ENCODE measurements at places on chromosomes 2 and 18.
A peak's percentile ranks its signal among the peaks of the same experiment; 100 is the strongest.

DNA sequence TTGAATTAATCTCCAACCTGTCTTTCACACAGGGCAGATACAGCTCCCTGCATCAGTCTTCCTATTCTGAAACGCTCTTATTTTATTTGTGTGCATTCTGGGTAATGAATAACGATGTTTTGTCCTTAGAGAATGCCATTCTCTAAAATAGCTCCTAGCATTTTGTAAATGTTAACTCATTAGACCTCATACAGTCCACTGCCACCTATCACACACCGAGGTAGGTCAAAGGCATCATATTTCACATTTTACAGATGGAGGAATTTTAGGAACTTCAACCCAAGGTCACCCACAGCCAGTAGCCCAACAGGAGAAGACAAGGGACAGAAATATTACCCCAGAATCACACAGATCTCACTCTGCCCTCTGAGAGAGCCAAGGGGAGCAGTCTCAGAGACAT is 455.4 kb upstream of the GYPC start:
- DNase-seq: no peak

DNA sequence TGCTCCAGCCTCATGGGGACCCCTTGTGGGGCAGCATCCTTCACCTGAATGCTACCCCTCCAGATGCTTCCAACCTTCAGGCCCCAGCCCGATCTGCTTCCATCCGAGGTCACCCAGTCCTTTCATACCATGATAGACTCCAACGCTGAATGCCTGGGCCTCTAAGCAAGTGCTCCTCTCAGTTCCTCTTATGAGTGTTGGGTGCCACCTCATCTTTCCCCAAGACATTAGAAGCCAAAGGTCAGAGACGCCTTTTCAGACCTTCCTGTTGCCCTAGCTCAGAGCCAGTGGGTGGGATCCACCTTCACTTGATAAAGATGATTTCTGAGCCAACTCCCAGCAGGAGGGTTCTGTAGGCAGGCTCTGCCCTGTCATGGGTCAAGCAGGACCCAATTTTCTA is 174.5 kb upstream of the MGAT5 start:
- DNase-seq: no peak

GRCh38 chr2:13034861-13035260 is 318.1 kb downstream of the TRIB2 start:
- no peak for DNase-seq

DNA sequence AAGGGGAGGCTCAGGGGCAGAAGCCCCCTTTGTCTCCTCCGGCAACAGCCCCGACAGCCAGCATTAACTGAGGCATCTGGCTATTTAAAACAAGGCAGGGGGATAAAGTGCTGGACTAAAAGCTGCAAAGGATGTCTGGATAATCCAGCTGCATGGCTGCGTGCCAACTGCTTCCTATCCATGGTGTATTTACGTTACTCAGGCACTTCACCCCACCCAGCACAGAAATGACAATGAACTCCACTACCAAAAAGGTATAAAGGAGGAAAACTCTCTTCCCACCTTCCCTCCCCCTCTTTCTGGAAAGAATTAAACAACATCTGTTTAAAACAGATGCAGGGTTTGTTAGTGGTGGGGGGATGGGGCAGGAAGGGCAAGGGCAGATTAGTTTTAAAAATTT is 82.5 kb downstream of the SPRED2 start:
- peak; percentile 43 for DNase-seq

- DNase-seq: no peak
Measured at GRCh38 chr18:6488956-6489355, 74.2 kb upstream of the L3MBTL4 start.

- no peak for DNase-seq
Measured at GRCh38 chr18:55072181-55072580, 112.9 kb upstream of the CCDC68 start.

GRCh38 chr2:11945139-11946126 is 199.0 kb downstream of the LPIN1 start:
- no peak for DNase-seq

Measured in tibial nerve (tissue), 4 donors.